ENCODE measurements at places on chromosomes 2 and 18. TPM values are rescaled to one million over a fixed set of nuclear protein-coding genes. Genes with fewer than 3 reads are reported as not detected.

ACTG2 gene
- total RNA-seq, result not detected

CPLX4 gene
- total RNA-seq, result not detected

DNA sequence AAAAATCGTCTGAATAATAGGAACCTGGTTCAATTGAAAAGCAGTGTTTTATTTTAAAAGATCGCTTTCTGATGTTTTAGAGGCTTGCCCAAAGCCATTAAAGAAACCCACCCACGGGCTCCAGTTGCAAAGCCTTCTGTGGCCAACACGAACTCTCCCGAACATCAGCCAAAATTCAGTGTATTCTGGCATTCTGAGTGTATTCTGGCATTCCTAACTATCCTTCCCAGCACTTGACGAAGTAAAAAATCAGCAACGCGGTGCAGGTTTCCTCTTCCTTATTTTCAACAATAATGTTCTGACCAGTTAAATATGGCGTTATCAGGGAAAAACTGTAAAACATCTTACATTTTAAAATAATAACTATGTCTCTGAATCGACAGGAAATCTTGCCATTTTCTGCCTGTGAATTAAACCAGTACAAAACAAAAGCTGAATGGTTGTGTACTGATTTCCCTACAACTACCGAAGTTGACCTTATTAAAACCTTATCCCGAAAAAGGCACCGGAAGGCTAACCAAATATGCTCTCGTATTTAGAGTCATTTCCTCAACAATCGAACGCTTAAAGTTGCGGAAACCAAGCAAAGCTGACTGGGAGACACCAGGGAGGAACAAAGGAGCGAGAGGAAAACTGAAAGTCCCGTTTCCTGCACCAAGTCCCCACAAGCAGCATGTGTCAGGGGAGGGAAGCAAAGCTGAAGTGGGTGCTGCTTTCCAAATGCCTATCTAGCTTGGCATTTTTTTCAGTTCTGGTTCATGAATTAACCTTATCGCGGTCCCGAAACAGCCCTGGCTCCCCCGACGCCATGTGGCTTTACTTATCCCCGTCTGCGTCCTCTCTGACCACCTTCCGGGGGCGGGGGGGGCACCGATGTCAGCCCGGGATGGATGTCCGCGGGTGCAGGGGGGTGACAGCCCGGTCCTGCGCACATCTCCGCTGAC lies 44.3 kb downstream of the ZNF516 start:
- H3K4me3 ChIP-seq, result peak overlapping the region; percentile 90
- H3K27ac ChIP-seq, result peak overlapping the region; percentile 100
- peaks cover 29% of the 10 kb centered on the region for H3K27me3 ChIP-seq
- DNase-seq, result no peak

DNA sequence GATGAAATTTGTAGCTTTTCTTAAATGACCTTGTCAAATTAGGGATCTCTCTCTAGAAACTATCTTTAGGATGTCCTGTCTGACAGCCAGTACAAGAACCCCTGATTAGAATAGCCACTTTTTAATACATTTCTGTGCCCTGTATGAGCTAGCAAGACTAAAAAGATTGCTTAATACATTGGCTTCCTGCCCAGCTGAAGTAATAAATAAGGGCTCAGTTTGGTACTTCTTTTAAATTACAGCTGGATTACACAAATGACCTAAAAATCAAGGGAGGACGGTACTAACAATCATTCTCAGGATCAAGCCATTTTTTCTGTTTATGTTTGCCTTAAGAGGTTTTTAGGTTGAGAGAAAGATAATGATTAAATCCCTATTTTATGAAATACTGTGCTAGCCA lies 11.6 kb upstream of the OLA1 start:
- H3K4me3 ChIP-seq, result no peak overlapping the region
- H3K27me3 ChIP-seq, result no peaks in the 10 kb centered on the region
- H3K27ac ChIP-seq, result no peak overlapping the region
- DNase-seq, result no peak
- H3K36me3 ChIP-seq, result no peaks in the 10 kb centered on the region

DNA sequence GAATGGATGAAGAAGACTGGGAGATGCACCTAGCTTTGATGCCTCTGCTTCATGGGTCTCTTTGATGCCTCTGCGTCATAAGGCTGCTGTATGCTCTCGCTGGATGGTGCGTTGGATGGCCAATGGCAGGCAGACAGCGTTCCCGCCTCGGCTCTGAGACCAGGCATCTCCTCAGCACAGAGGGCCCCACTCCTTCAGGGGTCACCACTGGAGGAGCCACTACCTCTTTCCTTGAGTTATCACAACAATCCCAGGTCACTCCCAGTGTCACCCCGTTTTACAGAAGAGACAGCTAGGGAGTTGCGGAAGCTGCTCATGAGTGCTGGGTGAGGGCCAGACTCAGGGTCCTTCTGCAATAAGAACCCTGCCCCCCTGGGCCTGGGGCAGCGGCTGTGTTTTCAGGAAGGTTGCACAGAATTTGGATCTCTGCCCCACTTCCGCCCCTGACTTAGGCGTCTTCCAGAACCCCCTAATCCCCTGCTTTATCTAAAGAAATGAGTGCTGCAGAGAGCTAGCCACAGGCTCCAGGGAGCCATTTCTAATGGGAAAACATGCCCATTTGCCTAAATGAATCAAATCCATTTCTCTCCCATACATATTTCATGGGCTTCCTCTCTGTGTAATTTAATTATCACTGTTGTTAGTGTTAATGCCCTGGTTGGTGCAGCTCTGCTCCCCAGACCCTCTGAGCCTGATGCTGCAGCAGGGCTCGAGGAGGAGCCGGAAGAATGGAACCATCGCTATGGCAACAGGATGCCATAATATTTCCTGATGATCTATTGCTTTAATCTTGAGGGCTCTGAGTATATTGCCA lies 131.8 kb upstream of the HS6ST1 start:
- H3K27ac ChIP-seq, result no peak overlapping the region
- H3K36me3 ChIP-seq, result no peaks in the 10 kb centered on the region
- no peak for DNase-seq
- peaks cover 25% of the 10 kb centered on the region for H3K4me1 ChIP-seq

DNA sequence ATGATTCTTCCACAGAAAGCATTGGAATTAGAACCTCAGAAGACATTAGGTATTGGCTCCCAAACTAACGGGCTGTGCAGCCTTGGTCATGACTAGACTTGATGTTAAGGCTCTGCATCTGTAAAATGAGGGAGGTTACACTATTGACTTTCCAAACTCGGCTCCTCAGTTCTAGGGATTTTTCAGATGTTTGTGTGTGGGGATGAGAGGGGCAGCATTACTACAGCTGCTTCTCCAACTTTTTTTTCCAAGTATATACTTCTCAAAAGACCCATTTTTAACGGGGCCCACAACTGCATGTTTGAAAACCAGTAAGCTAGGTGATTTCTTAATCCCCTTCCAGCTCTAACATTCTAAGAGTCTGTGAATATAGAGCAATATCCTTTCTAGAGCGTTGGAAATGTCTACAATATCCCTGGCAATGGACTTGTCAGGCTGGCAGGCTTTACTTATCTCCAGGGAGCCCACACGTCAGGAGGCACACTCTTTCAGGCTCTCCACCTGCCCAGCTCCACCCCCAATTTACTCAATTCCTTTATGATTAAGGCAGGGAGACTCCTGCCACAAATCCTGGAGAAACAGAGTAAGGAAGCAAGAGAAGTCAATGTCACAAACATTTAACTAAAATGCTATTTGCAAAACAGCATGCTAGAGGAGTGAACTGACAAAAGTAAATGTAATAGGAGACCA lies 844 bp upstream of the MPV17 start:
- H3K27ac ChIP-seq, result peak overlapping the region; percentile 100
- H3K4me1 ChIP-seq, result no peaks in the 10 kb centered on the region
- H3K27me3 ChIP-seq, result peaks cover 2% of the 10 kb centered on the region
- DNase-seq, result no peak
- H3K4me3 ChIP-seq, result peak overlapping the region; percentile 100
- H3K36me3 ChIP-seq, result peaks cover 6% of the 10 kb centered on the region

DNA sequence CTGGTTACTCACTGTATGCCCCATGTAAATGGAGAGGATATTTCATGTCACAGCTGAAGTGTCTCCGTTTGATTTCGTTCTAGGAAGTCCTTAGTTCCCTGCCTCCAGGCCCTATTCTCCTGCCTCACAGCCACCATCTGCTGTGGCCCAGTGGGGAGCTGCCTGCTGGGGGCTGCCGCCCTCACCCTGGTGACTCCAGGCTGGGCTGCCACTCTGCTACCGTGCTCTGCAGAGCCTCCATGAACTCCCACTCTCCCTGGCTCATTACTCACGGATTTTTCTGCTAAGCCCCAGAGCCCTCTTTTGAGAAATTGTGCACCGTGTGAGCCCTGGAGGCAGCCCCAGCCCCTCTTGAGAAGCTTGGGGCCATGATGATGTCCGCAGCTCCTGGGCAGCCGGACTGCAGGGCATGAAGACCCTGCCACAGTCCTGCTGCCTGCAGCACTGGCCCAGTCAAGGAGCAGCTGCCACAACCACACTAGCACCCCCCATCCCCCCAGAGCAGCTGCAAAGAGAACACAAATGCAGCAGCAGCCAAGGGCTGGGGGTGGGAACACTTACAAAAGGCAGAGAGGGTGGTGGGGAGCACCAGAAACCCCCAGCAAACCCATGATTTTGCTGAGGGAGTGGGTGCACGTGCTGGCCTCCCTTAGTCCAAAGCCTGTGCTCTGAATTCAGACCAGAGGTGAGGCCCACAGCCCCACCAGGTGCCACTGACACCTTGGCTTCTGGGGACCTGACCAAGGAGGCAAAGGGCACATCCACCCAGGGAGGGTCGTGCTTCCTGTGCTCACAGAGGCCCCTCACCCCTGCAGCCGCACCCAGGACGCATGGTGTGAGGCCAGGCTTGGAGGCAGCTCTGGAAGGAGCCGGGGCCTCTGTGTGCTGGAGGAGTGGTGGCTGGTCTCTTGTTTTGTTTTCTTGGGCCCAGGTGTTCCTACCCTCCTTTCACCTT lies 270.2 kb upstream of the RAB6C start:
- peaks cover 3% of the 10 kb centered on the region for H3K27me3 ChIP-seq
- no peaks in the 10 kb centered on the region for H3K36me3 ChIP-seq
- peak; percentile 35 for DNase-seq
- peak overlapping the region; percentile 83 for H3K27ac ChIP-seq

DNA sequence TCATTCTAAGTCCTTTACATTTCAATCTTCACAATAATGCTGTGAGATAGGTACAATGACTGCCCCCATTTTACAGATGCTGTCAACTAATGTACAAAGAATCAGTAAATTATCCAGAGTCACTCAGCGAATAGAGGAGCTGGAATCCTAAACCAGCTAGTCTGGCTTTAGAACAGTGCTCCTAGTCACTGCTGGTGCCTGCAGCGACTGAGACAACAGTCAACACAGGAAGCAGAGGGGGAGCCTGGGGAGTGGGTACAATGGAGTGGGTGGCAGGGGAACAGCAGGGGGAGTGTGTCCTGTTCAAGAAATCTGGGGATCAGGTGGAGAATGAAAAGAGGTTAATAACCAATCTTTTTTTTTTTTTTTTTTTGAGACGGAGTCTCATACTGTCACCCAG lies 37.3 kb downstream of the CCDC93 start:
- peaks cover 3% of the 10 kb centered on the region for H3K27me3 ChIP-seq
- H3K27ac ChIP-seq, result no peak overlapping the region
- H3K4me1 ChIP-seq, result peaks cover 25% of the 10 kb centered on the region
- no peak overlapping the region for H3K4me3 ChIP-seq

Measured in glutamatergic neuron (in vitro differentiated cells).